ENCODE measurements at places on chromosomes 11 and 22. TPM values are rescaled to one million over a fixed set of nuclear protein-coding genes. Genes with fewer than 3 reads are reported as not detected.

Gene FOLR3
- not detected for total RNA-seq

DNA sequence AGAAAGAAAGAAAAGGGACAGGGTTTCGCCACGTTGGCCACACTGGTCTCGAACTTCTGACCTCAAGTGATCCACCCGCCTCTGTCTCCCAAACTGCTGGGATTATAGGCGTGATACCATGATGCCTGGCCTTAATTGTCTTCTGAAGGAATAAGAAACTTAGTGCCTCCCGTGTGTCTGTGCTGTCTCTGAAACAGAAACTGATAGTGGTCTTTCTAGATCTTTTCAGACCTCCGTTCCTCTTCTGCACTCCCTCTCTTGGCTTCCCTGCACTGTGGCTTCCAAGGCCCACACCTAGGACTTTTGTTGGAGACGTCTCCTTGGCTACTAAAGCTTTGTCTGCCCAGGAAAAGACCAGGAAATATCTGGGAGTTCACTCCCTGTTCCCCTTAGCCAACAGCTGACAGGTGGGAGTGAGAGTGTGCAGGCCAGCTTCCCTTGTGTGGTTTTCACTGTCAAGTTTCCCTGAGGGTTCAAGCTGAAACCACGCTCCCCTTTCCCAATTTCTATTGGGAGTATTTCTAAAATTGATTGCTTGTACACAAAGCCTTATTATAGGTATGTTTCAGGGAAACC, 10.1 kb upstream of the HTR3B start:
- H3K4me1 ChIP-seq, result peaks cover 3% of the 10 kb centered on the region
- H3K4me3 ChIP-seq, result no peak overlapping the region
- no peak overlapping the region for H3K27ac ChIP-seq
- H3K36me3 ChIP-seq, result no peaks in the 10 kb centered on the region
- DNase-seq, result no peak

DNA sequence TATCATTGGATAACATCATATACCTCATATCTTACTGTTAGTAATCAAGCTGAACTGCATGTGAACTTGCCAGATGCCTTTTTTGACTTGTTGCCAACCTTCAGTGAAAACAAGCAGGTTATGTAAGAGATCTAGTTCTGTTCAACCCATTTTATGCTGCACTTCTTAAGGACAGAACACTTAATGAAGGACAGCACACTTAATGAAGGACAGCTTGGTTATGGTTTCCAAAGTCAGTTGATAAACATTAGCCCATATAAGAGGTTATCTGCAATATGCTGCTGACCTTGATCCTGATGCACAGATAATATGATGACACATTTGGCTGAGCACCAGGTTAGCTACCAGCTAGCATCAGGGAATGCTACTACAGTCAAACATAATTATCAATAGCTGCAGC, 358.7 kb upstream of the PDGFD start:
- no peaks in the 10 kb centered on the region for H3K36me3 ChIP-seq
- H3K4me1 ChIP-seq, result no peaks in the 10 kb centered on the region
- no peak overlapping the region for H3K27ac ChIP-seq
- H3K27me3 ChIP-seq, result peaks cover 7% of the 10 kb centered on the region
- H3K4me3 ChIP-seq, result no peak overlapping the region

Gene MAJIN
- total RNA-seq, result 0.54 TPM

Gene PKNOX2
- not detected for total RNA-seq

GRCh38 chr11:15276621-15277020, 161.9 kb downstream of the INSC start:
- H3K4me3 ChIP-seq, result no peak overlapping the region
- H3K36me3 ChIP-seq, result no peaks in the 10 kb centered on the region
- peaks cover 7% of the 10 kb centered on the region for H3K27me3 ChIP-seq
- no peak overlapping the region for H3K27ac ChIP-seq
- H3K4me1 ChIP-seq, result no peaks in the 10 kb centered on the region

Gene PHF21B
- not detected for total RNA-seq

Gene TSGA10IP
- total RNA-seq, result not detected

DNA sequence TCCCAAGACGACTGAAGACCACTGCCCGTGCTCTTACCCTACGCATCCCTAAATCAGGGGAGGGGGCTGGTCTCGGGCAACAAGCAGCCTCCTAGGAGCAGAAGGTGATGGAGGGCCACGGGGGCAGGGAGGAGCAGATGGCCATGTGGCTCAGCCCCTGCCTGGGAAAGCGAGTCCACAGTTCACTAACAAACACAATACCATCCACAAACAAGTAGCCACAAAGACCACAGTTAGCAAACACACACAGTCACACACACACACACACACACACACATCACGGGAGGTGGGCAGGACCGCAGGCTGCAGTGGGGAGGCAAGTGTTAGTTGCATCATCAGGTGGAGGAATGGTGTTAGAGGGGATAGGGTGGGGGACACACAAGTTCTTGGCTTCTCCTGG, 13.2 kb upstream of the FXYD2 start:
- H3K36me3 ChIP-seq, result no peaks in the 10 kb centered on the region
- no peak overlapping the region for H3K4me3 ChIP-seq
- H3K4me1 ChIP-seq, result no peaks in the 10 kb centered on the region
- H3K27me3 ChIP-seq, result peaks cover 12% of the 10 kb centered on the region
- DNase-seq, result no peak

All from activated CD4-positive, alpha-beta T cell treated with anti-CD3 and anti-CD28 coated beads, Interleukin-2, amount 10 ng/mL, durations not matched to agents 7 days and 5 days (primary cell).